ENCODE measurements at places on chromosomes 11 and 22.
A peak's percentile ranks its signal among the peaks of the same experiment; 100 is the strongest.

- no peak for DNase-seq
Observed at GRCh38 chr11:16856022-16856471, 117.6 kb downstream of the C11orf58 start.

GRCh38 chr11:102423936-102424335 lies 28.6 kb downstream of the TMEM123 start:
- DNase-seq: no peak

- no peak for DNase-seq
Observed at GRCh38 chr11:73047773-73048371, 94.2 kb downstream of the FCHSD2 start.

DNA sequence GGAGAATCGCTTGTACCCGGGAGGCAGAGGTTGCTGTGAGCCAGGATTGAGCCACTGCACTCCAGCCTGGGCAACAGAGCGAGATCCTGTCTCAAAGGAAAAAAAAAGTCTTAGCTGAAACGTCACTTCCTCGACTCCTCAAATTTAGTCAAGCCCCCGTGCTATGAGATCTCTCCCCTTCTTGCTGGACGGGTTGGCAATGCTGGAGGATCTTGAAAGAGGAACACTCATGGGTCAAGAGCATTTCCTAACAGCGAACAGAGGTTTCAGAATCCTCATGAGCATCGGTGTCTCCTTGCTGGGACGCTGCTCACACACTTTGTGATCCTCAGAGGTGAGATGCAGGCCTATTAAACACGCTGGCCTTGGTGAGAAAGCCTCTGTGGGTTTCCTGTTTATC lies 35.9 kb downstream of the APOL3 start:
- DNase-seq: no peak

DNA sequence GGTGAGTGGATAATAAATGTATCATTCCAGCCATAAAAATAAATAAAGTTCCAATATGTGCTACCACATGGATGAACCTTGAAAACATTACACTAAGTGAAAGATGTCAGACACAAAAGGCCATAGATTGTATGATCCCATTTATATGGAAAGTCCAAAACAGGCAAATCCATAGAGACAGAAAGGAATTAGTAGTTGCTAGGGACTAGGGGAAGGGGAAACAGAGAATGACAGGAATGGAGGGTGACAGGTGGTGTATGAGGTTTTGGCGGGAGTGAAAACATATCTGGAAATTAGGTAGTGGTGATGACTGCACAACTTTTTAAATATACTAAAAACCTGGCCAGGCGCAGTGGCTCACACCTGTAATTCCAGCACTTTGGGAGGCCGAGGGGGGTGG lies 15.2 kb upstream of the CARD10 start:
- no peak for DNase-seq

DNA sequence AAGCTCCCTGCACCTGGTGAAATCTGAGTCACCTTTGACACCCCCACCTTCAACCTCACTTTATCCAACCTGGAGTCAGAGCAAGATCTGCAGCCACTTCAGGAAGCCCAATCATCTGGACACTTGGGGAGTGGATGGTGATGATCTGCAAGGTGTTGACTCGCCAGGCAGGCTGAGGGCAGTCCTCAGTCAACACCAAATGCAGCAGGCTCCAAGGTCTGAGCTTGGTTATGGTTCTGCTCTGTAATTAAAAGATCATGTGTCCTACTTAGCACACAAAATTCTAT lies 446.9 kb downstream of the BRD1 start:
- DNase-seq: no peak

- no peak for DNase-seq
Observed at GRCh38 chr11:134125507-134125906, 56.6 kb downstream of the JAM3 start.

GRCh38 chr22:39814899-39815298 lies 78.7 kb downstream of the ENTHD1 start:
- no peak for DNase-seq

DNA sequence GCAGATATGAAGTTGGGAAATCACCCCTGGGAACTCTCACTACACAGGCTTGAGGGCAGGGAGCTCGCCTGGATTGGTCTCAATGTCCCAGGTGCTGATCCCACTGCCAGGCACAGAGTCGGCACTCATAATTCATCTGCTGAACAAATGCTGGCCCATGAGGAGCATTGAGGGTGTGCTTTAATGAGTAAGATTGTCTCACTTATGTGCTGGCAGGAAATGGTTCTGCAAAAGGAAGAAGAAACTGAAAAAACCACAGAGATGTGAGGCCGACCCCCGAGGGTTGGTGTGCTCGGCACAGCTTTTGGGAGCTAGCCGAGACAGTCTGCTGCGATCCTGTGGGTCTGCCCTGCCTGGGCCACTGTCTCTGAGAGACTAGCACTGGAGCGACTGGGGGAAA lies 9.4 kb downstream of the PLAAT2 start:
- DNase-seq: no peak

GRCh38 chr11:61446211-61446651 lies 16.3 kb downstream of the SDHAF2 start:
- peak; percentile 85 for DNase-seq

GRCh38 chr11:117735350-117735977 lies 61.6 kb downstream of the DSCAML1 start:
- DNase-seq: no peak

- DNase-seq: no peak
Observed at GRCh38 chr11:72569966-72570892, 104.0 kb downstream of the PDE2A start.

- no peak for DNase-seq
Observed at GRCh38 chr11:111370902-111371578, 8.0 kb downstream of the POU2AF1 start.

DNA sequence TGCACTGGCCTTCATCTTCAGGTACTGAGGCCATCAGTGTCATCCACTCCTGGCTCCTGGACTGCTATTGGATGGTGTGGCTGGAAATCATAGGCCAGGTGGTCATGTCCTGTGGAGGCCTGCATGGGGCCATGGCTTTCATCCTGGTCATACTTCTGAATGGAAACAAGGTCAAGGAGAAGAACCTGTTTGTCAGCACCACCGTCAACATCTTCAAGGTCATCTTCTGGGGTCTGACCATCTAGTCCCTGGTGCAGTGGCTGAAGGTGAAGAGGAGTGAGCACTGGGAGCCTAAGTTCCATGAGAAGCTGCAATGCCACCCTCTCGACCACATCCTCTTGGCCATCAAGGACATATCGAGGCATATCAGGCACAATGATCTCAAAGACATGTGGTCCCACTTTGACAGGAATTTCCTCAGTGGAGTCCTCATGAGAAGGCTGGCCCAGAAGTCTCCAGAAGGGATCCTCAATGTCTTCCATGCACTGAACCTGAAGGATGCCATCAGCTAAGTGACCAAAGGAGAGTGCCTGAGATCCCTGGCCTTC lies 120.0 kb upstream of the SERPIND1 start:
- no peak for DNase-seq

GRCh38 chr11:20639688-20640087 lies 29.7 kb upstream of the NELL1 start:
- DNase-seq: no peak

- DNase-seq: no peak
Observed at GRCh38 chr11:3157381-3158130, 7.6 kb downstream of the OSBPL5 start.

DNA sequence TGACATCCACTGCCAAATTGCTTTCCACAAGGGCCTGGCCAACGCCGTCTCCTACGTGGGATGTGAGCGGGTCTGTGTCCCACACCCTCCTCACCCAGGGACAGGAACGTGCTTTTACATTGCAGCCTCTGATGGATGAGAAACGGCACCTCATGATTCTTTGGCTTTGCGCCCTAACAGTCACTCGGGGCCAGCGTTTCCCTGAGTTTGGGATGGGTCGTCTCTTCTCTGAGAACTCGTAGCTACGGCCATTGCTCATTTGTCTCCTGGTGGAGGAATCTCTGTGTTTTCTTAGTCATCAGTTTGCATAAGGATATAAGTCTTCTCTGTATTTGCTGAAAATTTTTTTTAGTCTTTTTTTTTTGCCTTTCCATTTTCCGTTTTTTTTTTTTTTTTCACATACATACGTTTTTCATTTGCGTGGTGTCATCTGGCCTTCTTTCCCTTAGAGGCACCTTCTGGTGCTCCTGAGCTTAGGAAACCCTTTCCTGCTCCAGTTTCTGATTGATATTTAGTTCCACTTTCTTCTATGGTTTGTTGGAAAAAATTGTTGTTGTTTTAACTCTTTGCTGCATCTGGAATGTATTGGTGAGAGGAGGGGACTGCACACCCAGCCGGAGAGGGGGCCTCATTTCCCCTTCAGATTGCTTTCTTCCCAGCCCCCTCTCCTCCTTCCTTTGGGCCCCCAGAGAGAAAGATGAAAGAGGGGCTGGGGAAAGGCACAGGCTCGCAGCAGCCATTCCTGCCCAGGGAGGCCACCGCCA lies 12.0 kb downstream of the TNNT3 start:
- no peak for DNase-seq

- no peak for DNase-seq
Observed at GRCh38 chr22:20061481-20061861, 18.6 kb upstream of the DGCR8 start.

DNA sequence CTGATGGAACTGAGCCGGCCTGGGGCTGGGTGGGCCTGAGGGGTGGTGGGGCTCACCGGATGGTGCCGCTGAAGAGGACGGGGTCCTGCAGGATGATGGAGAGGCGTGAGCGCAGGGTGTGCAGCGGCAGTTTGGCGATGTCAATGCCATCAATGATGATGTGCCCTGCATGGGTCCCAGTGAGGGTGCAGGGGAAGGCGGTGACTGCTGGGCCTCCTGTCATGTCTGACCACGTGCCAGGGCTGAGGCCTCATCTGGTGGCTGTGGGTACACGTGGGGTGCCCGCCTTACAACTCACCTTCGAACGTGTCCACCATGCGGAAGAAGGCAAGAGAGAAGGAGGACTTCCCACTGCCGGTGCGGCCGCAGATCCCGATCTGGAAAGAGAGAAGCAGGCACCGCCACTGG lies 7.1 kb upstream of the KCNJ11 start:
- no peak for DNase-seq

DNA sequence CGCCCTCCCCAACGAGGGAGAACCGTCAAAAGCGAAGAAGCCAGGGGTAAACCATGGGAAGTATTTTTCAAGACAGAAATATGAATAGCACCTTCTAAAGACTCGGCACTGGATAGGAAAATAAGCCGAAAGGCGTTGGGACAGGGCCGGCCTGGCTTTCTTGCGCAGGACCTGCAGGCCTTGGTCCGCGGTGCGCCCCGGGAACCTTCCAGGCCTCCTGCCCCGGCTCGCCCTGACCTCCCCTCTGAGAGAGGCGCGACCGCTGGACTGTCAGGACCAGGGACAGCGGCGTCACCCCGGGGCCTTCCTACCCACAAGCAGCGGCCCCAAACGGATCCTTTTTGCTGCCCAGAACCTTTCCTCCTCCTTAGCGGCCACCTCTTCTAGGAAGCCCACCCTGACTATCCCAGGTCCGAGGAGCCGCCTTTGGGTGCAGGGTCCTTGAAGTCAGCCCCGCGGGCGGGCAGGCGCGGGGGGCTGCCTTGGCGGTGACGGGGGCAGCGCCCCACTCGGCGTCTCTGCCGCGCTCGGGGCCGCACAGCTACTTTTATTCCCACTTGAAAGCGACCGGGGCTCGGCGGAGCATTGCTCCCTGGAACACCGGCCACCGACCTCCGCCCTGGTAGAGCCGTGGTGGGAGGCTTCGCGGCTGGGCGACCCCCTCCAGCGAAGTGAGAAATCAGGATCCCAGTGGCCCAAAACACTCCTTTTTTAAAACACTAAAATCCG lies 650 bp upstream of the MAPK11 start:
- DNase-seq: no peak

DNA sequence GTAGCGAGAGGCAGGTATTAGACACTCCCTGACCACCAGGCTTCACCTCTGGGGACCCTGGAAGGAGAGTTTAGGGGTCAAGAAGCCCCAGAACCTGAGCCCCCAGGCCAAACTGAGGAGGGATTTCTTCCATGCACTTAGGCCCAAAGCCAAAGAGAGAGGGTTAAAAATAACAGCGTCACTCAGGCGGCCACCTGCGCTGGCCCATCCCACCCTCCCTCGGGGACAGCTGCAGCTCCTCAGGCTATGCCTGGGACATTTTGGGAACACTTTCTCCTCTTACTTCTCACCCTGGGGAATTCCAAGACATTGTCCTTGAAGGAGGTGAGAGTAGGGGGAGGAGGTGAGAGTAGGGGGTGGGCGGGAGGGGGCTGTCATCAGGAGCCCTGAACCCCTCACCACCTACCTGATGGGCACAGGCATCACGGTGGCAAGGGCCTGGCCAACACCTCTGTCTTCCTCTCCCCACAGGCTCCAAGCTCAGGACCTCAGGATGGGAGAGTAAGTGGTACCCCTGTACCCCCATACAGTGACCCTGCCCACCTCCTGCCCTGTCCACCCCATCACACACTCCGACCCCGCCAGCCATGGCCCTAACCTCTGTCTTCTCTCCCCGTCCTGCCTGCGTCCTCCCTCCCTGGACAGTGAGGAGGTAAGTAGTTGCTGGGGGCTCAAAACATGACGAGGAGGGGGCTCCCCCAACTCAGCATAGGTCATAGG lies 583 bp downstream of the TNNI2 start:
- DNase-seq: no peak

- DNase-seq: no peak
Observed at GRCh38 chr11:117547946-117548345, 220.3 kb downstream of the CEP164 start.

DNA sequence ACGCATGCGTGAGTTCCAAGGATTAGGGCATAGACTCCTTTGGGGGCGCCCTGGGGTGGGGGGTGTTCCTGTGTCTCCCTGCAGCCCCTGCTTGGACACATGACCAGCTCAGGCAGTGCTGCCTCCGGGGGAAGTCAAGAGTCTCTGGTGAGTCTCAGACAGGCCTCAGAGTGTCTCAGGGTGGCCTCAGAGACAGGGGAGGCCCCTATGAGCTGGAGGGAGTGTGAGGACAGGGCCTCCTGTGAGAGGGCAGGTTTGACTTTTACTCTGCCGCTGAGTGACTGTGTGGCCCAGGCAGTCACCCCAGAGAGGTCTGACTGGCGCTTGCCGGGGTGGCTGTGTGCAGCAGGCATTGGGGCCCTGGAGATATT lies 41.2 kb upstream of the KCNQ1OT1 start:
- DNase-seq: no peak

GRCh38 chr11:13929395-13929891 lies 33.1 kb upstream of the SPON1 start:
- no peak for DNase-seq

DNA sequence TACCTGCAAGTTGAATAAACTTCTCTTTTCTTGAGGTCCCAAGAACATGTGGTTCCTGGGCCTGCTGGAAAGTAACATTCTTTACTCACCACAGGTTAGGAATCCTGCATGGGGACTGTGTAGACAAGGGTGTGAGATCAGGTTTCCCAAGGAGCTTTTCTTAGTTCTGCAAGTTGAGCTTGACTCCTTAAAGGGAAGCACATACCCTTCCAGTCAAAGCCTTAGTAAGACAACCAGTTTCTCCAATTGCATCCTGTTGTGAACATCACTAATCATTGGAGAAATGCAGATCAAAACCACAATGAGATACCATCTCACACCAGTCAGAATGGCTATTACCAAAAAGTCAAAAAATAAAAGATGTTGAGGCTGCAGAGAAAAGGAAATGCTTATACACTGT lies 48.3 kb upstream of the PAK1 start:
- DNase-seq: no peak

- DNase-seq: no peak
Observed at GRCh38 chr11:120410622-120411380, 74.6 kb downstream of the ARHGEF12 start.
